ENCODE measurements at places on chromosomes 2 and 18. TPM values are rescaled to one million over a fixed set of nuclear protein-coding genes. Genes with fewer than 3 reads are reported as not detected.

GRCh38 chr2:215693193-215693998 is 257.5 kb upstream of the FN1 start:
- DNase-seq: no peak

DNA sequence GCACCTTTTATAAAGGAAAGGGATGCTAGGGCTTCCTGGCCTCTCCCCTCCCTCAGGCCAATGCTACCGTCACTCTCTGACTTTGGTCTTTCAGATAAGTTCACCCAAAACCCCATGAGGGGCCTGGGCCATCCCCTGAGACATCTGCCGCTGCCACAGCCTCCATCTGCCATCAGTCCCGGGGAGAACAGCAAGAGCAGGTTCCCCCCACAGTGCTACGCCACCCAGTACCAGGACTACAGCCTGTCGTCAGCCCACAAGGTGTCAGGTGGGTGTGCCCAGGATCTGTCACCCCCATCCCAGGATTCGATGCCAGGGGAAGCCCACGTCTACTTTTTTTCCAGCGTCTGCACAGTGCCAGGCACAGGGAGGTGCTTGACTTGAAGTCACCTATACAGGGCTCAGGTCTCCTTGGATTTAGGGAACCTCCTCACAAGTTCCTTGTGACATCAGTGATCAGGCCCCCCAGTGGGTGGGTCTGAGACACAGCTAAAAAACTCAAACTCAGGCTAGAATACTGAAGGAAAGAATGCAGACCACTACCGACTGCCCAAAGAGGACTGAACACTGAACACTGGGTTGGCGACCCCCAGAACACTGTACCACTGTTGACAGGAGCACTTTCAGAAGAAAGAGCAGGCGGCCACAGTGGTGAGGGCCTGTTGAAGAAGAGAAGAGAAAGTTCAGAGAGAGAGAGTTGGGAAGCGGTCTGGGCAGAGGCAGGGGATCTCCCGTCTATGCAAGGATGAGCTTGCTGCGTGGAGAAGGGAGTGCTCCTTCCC is 85.3 kb downstream of the EPAS1 start:
- DNase-seq: no peak

DNA sequence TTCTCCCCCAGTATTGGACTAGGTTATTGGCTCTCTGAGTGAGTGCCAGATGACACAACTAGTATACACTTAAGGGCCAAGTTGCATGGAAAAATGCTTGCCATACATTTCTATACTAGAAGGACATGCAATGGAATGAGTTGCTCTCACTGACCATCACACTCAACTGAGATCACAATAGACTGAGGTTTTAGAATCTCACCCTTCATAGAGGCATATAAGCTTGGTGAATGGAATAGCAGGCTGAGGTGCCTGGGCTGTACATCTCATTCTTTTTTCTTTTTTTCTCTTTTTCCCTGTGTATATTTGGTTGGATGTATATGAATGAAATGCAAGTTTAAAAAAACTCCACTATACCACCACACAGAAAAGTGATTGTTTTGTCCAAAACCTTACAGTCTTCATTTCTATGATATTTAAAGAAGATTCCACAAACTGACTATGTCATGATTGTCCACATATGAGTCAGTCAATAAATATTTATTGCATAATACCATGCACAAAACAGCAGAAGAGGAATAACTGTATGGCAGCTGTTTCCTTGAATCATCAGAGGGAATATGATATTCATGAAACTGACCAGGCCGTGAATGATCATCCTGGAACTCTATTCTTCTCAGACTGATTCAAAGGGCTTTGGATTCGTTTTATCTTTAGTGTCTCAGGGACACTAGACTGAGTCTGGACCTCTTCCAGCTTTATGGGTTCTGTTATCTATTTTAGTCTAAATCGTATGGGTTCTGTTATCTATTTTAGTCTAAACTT is 122.6 kb upstream of the STK17B start:
- peak; percentile 43 for DNase-seq

DNA sequence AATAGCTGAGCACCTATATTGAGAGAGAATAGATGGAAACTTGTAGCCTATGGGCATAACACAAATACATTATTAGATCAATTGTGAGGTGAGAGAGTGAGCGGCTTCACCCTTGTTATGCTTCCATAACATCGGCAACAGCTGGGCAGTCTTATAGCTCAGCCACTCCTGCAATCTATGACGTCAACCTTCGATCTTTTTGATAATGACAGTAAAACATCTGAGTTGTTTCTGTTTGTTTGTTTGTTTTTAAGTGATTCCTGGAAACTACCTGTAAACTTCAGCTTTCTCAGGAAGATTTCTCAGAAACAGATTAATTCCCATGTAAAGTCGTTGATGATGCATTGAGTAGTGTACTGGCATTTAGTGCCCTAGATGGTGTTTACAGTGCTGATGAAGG is 90.0 kb downstream of the DSEL start:
- DNase-seq: no peak

DNA sequence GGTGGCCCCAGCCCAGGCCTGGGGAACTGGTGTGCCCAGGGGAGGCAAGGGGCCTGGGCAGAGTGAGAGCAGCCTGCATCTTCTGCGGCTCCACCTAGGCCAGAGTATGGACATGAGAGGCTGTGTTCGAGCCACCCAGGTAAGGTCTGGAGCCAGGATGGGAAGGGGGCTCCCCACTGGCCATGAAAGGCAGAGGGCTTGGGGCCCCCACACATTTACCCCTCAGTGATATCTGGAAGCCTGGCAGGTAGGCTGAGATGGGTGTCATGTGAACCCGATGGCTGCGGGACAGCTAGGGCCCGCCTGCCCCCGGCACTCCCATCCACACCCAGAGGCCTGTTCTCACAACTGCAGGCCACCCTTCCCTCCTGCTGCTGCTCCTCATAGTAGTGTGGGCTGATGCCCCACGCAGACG is 13.2 kb downstream of the ADRA2B start:
- no peak for DNase-seq

DNA sequence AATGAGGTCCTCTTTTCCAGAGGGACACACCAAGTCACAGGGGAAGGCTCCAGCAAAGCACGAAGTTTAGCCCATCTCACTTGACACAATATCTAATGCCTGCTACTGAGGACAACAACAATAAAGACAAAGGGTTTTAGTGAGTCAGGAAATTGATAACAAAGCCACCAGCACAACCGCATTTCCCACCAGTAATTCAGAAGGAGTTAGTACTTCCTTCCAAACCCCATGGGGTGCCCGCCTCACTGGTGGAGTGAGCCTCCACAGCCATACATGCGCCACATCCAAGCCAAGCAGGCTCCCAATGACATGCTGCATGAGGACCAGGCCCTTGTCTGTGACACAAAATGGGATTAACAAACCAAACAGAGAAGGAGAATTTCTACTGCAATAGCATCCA is 40.1 kb downstream of the MRPL35 start:
- DNase-seq: no peak

Gene COL5A2
- 620 TPM for total RNA-seq

Gene IL1R2
- 15.6 TPM for total RNA-seq

DNA sequence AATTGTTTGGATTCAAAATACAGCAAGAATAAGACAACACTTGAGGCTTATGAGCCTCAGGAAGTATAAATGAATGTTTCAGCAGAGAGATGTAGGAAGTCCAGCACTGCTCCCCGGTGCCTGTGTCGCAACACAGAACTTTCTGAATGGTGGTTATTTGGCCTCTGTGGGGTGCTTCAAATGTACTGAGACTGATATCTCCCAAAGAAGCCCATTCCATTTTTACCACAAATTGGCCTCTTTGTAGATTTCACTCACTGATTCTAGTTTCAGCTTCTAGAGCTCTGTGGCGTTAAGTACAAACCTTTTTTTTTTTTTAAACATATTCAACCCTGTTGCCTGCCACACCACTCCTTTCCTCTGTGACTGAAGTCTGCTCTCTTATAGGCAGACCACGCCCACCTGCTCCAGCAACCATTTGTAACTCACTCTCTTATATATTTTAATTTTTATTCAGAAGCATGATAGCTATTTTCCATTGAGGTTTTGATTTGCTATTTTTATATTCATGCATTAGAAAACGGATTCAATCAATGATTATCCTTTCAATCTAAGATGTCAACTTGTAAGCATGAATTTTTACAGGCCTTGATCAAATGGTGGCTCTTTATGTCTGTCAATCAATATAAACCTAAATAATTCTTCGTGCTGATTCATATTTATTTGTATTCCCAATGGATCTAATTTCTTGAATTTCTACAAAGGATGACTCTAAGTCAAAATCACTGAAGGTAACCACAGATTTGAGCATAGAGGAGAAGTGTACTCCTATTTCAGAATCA is 277.1 kb upstream of the CCDC68 start:
- no peak for DNase-seq

Gene VPS4B
- 46.6 TPM for total RNA-seq

DNA sequence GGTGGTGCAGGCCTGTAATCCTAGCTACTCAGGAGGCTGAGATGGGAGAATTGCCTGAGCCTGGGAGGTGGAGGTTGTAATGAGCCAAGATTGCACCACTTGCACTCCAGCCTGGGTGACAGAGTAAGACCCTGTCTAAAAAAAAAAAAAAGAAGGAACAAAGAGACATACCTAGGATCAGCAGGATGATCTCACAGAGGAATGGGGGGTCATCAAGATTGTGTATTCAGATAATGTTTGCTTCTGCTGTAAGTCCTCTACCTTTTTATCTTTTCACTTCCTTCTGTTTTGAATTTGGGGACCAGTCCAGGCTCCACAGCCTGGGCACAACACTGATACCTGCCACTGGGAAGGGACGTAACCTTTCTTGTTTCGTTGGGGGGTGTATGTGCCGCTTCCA is 53.2 kb downstream of the MAP4K4 start:
- no peak for DNase-seq

- no peak for DNase-seq
Measured at GRCh38 chr2:66494708-66495107, 59.8 kb downstream of the MEIS1 start.

DNA sequence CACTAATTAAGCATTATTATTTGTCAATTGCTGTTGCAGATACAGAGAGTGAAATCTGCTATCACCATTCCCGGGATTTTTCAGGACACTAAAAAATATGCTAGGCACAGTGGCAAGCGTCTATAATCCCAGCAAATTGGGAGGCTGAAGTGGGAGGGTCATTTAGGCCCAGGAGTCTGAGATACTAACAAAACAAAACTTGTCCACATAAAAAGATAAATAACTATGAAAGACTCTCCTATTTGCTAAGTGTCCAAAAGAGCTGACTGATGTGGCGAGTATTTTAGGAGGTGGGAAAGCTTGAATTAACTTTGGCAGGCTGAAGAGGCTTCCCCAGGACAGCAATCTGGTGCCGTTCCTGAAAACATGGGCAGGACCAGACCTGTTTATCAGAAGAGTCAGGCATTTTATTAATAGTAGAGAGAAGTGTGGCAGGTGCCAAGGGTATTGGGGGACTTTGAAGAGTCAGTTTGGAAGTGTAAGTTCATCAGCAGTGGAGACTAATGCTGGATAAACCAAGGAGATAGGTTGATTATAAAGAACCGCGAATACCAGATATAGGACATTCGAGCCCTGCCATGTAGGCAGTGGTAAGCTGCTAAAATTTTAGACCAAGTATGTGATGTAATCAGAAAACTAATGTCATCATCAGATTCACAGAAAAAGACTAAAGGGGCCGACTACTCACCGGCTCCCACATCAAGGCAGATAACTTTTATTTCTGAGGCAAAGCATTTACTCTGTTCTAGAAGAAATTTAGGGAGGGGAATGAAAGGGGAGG is 201.8 kb downstream of the EPHA4 start:
- no peak for DNase-seq

GRCh38 chr2:72274380-72274797 is 126.7 kb upstream of the CYP26B1 start:
- DNase-seq: no peak

DNA sequence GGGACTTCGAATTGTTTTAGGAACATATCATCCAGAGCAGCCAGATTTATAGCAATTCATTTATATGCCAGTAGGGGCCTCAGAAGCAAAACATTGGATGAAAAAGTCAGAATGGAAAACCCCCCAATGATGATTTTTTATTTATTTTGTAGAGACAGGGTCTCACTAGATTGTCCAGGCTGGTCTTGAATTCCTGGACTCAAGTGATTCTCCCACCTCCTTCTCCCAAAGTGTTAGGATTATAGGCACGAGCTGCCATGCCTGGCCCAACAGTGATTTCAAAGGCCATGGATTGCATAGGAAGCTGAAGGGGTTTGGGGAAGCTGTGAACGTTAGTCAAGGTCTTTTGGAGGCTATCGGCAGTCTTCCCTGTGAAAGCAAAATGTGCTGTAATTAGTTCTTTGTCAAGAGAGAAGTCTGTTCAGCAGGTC is 21.9 kb upstream of the MCFD2 start:
- DNase-seq: no peak

- no peak for DNase-seq
Measured at GRCh38 chr2:74371421-74371820, 8.7 kb downstream of the DCTN1 start.

Gene CTDSP1
- 43.7 TPM for total RNA-seq

GRCh38 chr2:45879406-45879805 is 227.9 kb downstream of the PRKCE start:
- DNase-seq: no peak

Gene PIEZO2
- 51.0 TPM for total RNA-seq

DNA sequence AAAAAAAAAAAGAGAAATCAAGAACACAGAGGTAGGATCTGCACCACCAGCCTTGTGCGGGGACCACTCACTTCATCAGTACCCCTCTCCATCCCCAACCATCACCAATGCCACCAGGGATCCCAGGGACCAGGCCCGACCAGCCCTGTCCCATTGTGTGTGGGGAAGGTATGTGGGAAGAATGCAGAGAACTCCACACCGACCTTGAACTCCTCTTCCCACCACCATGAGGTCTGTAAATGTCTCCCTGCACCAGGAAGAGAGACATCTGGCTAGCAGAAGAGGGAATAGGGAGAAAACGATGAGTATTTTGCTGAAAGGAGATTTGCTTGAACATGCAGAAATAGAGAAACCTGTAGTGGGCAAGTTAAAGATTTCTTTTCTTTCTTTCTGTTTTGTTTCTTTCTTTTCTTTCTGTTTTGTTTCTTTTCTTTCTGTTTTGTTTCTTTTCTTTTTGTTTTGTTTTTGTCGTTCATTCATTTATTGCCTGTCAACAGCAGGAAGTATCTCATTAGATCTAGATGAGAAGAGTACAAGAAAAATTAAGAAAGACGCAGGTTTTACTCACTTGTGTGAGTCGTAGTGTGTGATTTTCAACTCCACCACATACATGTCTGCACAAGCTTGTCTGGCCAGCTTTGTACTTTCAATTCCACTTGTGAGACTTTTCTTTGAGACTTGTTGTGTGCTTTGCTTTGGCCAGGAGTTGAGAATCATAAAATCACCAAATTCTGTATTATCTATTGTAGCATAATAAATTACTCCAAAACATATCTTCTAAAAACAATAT is 179.8 kb upstream of the HAAO start:
- no peak for DNase-seq

- DNase-seq: no peak
Measured at GRCh38 chr2:144484201-144484948, 35.5 kb downstream of the ZEB2 start.

Data from skin of body (tissue), 3 donors.